Natural killer cell treated with Interleukin-12 subunit alpha and Interleukin-12 subunit beta and Interleukin-15 and Interleukin-18, amount 100 ng/mL, for 72 hours (primary cell): ENCODE measurements at places on chromosomes 5 and 9. TPM values are rescaled to one million over a fixed set of nuclear protein-coding genes. Genes with fewer than 3 reads are reported as not detected.

- no peak for DNase-seq
- H3K4me3 ChIP-seq, result no peak overlapping the region
- H3K27ac ChIP-seq, result no peak overlapping the region
- H3K36me3 ChIP-seq, result no peaks in the 10 kb centered on the region
- H3K27me3 ChIP-seq, result peaks cover 18% of the 10 kb centered on the region
Observed at GRCh38 chr5:149062371-149063016, 368 bp downstream of the SH3TC2 start.

- no peak overlapping the region for H3K27ac ChIP-seq
- H3K4me3 ChIP-seq, result no peak overlapping the region
- no peaks in the 10 kb centered on the region for H3K36me3 ChIP-seq
- H3K27me3 ChIP-seq, result no peaks in the 10 kb centered on the region
Observed at GRCh38 chr9:96555567-96556386, 63.9 kb downstream of the CDC14B start.

The TMEM252 gene
- not detected for total RNA-seq

- H3K27ac ChIP-seq, result no peak overlapping the region
- no peak for DNase-seq
- peaks cover 3% of the 10 kb centered on the region for H3K4me1 ChIP-seq
- H3K36me3 ChIP-seq, result no peaks in the 10 kb centered on the region
- no peak overlapping the region for H3K4me3 ChIP-seq
- peaks cover 6% of the 10 kb centered on the region for H3K27me3 ChIP-seq
Observed at GRCh38 chr5:168417731-168418429, 68.4 kb upstream of the RARS1 start.

GRCh38 chr5:179927824-179928223, 20.1 kb upstream of the TBC1D9B start:
- no peak overlapping the region for H3K27ac ChIP-seq
- H3K27me3 ChIP-seq, result no peaks in the 10 kb centered on the region
- no peak overlapping the region for H3K4me3 ChIP-seq
- no peaks in the 10 kb centered on the region for H3K4me1 ChIP-seq
- no peak for DNase-seq

- no peak overlapping the region for H3K4me3 ChIP-seq
- H3K27ac ChIP-seq, result no peak overlapping the region
- peaks cover 8% of the 10 kb centered on the region for H3K4me1 ChIP-seq
- no peaks in the 10 kb centered on the region for H3K36me3 ChIP-seq
Observed at GRCh38 chr5:91183743-91184142, 199.4 kb downstream of the ARRDC3 start.

GRCh38 chr9:121608168-121608853, 43.1 kb upstream of the DAB2IP start:
- H3K4me1 ChIP-seq, result peaks cover 9% of the 10 kb centered on the region
- H3K4me3 ChIP-seq, result no peak overlapping the region
- no peak for DNase-seq
- peaks cover 32% of the 10 kb centered on the region for H3K27me3 ChIP-seq

DNA sequence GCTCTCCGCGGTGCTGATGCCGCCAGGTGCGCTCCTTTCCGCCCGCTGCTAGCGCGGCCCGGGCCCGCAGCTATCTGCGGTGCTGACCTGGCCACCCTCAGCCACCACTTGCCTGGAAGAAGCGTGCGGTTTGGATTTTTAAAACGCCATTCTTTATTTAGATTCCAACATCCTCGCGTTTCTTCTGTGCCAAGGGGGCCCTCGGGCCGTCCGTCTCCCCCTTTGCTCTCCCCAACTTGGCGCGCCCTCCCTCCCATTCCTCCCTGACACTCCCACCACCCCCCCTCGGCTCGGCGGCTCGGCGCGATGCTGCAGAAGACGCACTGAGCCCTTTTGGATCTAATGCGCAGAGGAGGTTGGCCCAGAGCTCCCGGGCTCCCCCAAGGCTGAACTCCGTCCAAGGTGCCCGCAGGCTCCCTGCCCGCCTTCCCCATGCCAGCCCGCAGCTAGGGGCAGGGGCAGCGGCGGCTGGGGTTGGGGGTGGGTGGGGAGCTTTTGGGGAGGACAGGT, at the start of gene BARHL1:
Gene BARHL1, plus strand, starts transcription at position 331 of the 510 bp plus-strand sequence. CDS start 192 bp downstream, outside the sequence.
- H3K36me3 ChIP-seq, result peaks cover 5% of the 10 kb centered on the region
- H3K27ac ChIP-seq, result no peak within 1 kb of the TSS
- H3K27me3 ChIP-seq, result peaks cover 42% of the 10 kb centered on the region
- H3K4me1 ChIP-seq, result peaks cover 15% of the 10 kb centered on the region
- peak within 1 kb of the TSS; percentile 70 for H3K4me3 ChIP-seq

DNA sequence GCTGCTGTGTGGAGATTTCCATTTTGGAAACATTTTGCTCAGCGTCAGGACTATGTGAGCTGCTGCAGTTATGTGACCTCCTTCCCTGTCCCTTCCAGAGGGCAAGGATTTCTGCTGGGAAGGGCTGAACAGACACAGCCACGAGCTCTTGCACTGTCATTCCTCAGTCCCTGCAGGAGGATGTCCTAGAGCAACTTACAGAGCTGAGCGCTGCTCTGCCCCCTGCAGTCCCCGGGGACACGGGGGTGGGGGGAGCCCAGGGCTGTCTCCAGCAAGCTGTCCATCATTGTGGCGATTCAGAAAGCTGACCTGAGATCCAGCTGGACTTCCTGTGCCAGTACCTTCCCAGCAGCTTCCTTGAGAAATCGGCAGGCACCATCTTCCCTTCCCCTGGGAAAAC, 28.0 kb upstream of the MAP1B start:
- no peaks in the 10 kb centered on the region for H3K36me3 ChIP-seq
- DNase-seq, result no peak
- no peak overlapping the region for H3K27ac ChIP-seq
- H3K27me3 ChIP-seq, result peaks cover 28% of the 10 kb centered on the region

- H3K4me3 ChIP-seq, result no peak overlapping the region
- H3K36me3 ChIP-seq, result no peaks in the 10 kb centered on the region
- no peak overlapping the region for H3K27ac ChIP-seq
- DNase-seq, result no peak
- peaks cover 3% of the 10 kb centered on the region for H3K27me3 ChIP-seq
Observed at GRCh38 chr5:14269395-14269794, 126.3 kb downstream of the TRIO start.

DNA sequence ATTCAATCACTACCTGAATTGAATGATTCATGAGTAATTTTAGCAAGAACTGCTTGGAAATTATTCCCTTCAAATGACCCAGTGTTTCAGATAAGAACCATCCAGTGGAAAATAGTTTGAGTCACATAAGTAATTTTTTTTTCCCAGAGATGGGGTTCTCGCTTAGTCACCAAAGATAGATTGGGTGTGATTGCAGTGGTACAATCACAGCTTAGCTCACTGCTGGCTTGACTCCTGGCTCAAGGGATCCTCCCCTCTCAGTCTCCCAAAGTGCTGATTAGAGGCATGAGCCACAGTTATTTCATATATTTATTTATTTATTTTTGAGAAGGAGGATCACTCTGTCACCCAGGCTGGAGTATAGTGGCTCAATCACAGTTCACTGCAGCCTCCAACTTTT, 574.5 kb upstream of the ARRDC3 start:
- no peak overlapping the region for H3K27ac ChIP-seq
- H3K36me3 ChIP-seq, result no peaks in the 10 kb centered on the region
- no peaks in the 10 kb centered on the region for H3K4me1 ChIP-seq
- no peaks in the 10 kb centered on the region for H3K27me3 ChIP-seq
- no peak overlapping the region for H3K4me3 ChIP-seq

The CER1 gene
- not detected for total RNA-seq

- no peak overlapping the region for H3K27ac ChIP-seq
- no peak for DNase-seq
- H3K27me3 ChIP-seq, result no peaks in the 10 kb centered on the region
- H3K4me1 ChIP-seq, result no peaks in the 10 kb centered on the region
- peaks cover 4% of the 10 kb centered on the region for H3K36me3 ChIP-seq
Observed at GRCh38 chr9:115921301-115921700, 232.3 kb upstream of the PAPPA start.

The RORB gene
- 2.2 TPM for total RNA-seq

- H3K27me3 ChIP-seq, result no peaks in the 10 kb centered on the region
- no peaks in the 10 kb centered on the region for H3K36me3 ChIP-seq
- H3K4me1 ChIP-seq, result peaks cover 14% of the 10 kb centered on the region
- no peak overlapping the region for H3K4me3 ChIP-seq
- DNase-seq, result no peak
Observed at GRCh38 chr9:114655689-114656088, 1.9 kb downstream of the TEX53 start.

GRCh38 chr5:68415177-68416085, 199.9 kb downstream of the PIK3R1 start:
- H3K4me1 ChIP-seq, result peaks cover 23% of the 10 kb centered on the region
- no peaks in the 10 kb centered on the region for H3K36me3 ChIP-seq
- no peaks in the 10 kb centered on the region for H3K27me3 ChIP-seq
- H3K4me3 ChIP-seq, result no peak overlapping the region
- DNase-seq, result no peak

The PCDHGB4 gene
- 0.39 TPM for total RNA-seq

The RFX3 gene
- total RNA-seq, result 17.2 TPM

GRCh38 chr9:114856942-114857315, 51.1 kb upstream of the TNFSF15 start:
- no peak for DNase-seq
- H3K36me3 ChIP-seq, result peaks cover 8% of the 10 kb centered on the region

GRCh38 chr9:128001779-128002298, 21.1 kb upstream of the EEIG1 start:
- no peak overlapping the region for H3K27ac ChIP-seq
- H3K4me3 ChIP-seq, result no peak overlapping the region
- no peak for DNase-seq
- H3K27me3 ChIP-seq, result no peaks in the 10 kb centered on the region

DNA sequence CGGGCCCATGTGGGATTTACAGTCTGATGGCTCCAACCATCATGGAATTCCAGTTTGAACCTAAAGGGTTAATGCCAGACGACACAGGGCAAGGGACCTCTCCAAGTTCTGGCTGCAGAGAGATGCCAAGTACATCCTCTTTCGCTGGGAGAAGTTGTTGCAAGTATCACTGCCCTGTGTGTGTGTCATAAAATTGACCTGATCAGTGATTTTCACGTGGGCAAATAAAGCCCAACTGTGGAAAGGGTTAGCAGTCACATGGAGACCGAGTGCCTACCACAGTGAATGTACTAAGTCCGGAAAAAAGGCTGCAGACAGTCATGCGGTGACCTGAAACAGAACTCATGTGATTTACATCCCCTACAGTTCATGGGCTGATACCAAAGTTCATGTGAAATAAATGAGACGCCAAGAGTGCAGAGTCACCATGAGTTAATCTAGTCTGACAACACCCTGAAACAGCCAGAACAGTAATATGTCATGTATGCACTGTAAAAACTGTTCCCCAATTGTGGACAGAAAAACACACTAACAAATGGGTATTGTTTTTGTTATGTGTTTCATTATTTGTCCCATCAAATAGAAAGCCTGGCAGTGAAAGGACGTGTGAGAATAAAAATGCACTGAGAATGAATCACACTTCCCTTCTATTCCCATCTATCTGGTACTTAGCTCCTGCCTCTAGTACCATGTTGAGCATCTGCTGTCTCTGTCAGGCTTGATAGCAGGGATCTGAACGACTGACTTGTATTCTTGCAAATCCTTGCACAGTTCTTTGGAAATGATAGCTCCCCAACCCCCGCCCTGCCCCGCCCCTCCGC, 115.7 kb downstream of the SUSD1 start:
- no peak for DNase-seq
- peaks cover 30% of the 10 kb centered on the region for H3K4me1 ChIP-seq
- no peak overlapping the region for H3K4me3 ChIP-seq
- H3K27me3 ChIP-seq, result no peaks in the 10 kb centered on the region

The SGCD gene
- total RNA-seq, result not detected

- DNase-seq, result no peak
- H3K27me3 ChIP-seq, result peaks cover 28% of the 10 kb centered on the region
- H3K4me1 ChIP-seq, result peaks cover 6% of the 10 kb centered on the region
- no peaks in the 10 kb centered on the region for H3K36me3 ChIP-seq
Observed at GRCh38 chr5:72812488-72812887, 4.0 kb upstream of the TNPO1 start.

The CRHBP gene
- total RNA-seq, result not detected

The PPIC gene
- total RNA-seq, result not detected

GRCh38 chr5:160315968-160316367, 3.6 kb upstream of the CCNJL start:
- H3K36me3 ChIP-seq, result no peaks in the 10 kb centered on the region
- H3K27me3 ChIP-seq, result peaks cover 28% of the 10 kb centered on the region
- no peak overlapping the region for H3K4me3 ChIP-seq
- DNase-seq, result no peak
